ENCODE measurements at places on chromosomes 4 and X.

DNA sequence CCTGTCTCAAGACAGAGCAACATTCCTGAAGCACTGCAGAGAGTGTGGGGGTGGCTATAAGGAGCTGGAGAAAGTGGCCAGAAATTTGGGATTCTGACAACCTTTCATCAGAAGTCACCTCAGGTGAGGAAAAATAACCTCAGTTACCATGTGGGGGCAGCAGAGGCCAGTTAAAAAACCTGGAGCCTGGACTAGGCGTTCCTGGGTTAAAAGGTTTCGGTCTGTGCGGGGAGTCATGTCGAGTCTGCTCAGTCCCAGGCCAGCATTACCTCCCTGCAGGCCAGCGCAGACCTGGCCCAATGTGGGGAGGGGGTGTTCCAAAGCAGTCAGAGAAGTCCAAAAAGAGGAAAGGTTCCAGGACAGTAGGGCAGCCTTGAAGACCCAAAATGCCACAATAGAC lies 10.9 kb upstream of the NALF2 start:
- DNase-seq: peak; percentile 66

- no peak for DNase-seq
Observed at GRCh38 chrX:152912106-152912505, 14.2 kb downstream of the ZNF185 start.

GRCh38 chr4:104416725-104417356 lies 77.9 kb downstream of the CXXC4 start:
- DNase-seq: no peak

DNA sequence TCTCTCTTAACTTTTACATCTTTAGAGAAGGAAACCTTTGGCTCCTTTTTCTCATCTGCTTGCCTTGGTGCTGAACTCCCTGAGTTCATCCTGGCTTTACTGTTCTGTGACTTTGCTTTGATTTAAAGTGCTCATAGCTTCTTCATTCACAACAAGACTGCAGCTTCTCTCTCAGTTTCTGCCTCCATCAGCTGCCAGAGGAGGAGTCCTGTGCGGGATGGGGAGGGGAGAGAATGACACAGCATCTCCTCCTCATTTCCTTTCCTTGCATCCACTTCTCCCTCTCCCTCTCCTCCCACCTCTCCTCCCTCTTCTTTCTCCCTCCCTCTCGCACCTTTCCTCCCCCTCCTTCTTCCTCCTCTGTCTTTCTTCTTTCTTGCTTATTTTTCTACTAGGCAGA lies 42.0 kb downstream of the CBLL2 start:
- DNase-seq: no peak

DNA sequence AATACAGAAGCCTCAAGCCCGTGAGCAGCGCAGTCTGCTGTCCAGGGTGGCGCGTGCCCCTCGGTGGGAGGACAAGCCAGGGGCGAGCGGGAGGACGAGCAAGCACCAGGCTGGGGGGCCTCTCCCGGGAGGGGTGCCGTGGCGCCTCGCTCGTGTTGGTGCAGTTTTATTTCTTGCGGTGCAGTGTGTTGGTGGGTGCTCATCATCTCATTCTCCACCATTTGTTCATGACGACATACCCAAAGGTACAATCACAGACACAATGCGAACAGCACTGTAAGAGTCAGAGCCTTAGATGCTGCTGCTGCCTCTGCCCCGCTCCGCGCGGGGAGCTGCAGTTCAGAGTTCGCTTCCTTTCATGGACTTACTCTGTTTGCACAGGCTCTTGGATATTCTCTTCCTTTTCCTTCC lies 30.3 kb downstream of the RGS12 start:
- peak; percentile 13 for DNase-seq

DNA sequence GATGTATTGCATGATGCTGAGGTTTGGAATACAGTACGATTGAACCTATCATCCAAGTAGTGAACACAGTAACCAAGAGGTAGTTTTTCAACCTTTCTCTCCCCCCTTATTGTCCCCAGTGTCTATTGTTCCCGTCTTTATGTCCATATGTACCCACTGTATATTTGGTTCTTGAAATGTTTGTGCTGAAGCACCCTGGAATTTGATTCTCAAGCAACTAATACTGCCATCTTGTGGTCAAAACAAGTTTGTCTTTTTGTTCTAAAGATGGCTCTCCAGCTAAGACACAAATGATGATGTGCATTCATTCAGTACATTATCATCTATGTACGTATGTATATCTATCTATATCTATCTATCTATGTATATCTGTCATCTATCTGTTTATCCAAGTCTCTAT lies 33.5 kb upstream of the DCX start:
- DNase-seq: no peak

DNA sequence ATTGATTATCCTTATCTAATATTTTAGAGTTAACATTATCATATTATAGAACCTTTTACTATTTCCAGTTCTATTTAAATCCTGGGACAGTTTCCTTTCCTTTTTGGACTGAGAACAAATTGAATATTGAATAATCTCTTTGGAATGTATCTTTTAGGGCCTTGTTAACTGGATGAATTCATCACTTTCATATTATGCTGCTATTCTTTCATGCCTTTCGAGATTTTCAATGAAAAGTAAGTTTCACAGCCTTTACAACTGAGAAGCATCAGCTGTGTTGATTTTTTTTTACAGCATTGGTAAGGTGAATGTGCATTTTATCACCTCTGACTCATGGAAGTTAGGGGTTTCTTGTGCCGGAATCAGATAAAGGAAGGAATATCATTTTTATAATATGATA lies 39.6 kb downstream of the PDLIM5 start:
- no peak for DNase-seq

- DNase-seq: no peak
Observed at GRCh38 chr4:184988611-184989010, 29.7 kb upstream of the HELT start.

- no peak for DNase-seq
Observed at GRCh38 chrX:13126775-13127174, 82.4 kb upstream of the FAM9C start.

DNA sequence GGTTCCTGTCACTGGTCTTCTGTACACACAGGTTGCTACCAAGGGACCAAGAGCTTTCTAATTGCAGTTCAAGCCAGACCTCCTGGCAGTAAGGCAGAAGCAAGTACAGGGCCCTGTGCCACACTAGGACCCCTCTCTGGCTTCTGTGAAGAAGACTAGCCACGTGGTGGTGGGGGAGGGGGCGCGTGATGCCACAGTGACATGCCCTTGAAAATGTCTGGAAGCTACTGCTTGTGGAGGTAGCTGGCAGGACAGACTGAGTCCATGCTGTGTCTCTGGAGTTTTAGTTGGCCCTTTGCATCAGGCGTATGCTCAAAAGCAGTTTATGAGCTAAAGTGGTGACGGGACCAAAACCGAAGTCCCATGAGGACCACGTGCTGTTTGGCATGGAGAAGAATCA lies 50.9 kb downstream of the RTL5 start:
- DNase-seq: no peak

DNA sequence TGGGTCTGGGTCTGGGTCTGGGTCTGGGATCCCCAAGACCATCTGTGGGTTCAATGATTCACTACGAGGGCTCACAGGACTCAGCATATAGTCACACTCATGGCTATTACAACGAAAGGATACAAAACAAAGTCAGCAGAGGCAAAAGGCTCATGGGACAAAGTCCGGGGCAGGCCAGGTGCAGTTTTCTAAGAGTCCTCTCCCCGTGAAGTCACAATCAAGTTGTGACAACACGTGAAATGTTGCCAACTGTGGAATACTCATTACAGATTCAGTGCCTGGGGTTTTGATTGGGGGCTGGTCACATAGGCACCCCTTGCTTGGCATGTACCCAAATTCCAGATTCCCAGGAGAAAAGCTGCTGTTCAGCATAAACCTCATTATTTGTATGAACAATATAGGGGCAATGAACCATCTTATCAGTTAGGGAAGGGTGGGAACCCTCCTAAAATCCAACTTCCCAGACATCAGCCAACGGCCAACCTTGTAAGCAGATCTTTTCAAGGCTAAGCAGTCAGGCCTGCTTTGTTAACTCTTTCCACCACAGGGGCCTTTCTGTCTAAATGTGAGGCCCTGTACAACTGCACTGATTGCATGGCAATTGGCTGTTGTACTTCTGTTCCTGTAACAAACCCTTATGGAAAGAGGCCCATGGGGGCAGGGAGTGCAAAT lies 58.2 kb upstream of the DIPK2B start:
- DNase-seq: no peak

DNA sequence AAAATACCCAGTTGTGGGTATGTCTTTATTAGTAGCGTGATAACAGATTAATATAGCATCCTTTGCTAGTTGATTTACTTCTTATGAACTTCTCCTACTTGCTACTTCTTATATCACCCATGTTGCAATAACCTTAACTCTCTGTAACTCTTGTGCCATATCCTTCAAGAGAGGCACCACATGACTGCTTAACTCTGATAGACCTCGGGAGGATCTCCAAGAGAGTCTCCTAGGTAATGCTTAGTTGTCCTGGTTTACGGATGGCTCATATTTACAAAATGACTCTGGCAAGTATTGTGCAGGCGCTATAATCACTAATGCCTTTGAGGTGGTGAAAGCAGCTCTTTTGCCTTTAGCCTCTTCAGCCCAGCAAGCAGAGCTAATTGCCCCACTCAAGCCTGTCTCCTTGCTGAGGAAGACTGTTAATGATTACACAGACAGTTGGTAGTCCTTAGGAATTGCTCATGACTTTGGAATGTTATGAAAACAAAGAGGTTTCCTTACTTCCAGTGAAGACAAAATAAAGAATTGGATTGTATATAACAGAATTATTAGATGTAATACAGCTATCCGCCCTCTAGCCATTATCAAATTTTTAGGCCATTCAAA lies 1305.8 kb downstream of the PCDH7 start:
- DNase-seq: no peak

DNA sequence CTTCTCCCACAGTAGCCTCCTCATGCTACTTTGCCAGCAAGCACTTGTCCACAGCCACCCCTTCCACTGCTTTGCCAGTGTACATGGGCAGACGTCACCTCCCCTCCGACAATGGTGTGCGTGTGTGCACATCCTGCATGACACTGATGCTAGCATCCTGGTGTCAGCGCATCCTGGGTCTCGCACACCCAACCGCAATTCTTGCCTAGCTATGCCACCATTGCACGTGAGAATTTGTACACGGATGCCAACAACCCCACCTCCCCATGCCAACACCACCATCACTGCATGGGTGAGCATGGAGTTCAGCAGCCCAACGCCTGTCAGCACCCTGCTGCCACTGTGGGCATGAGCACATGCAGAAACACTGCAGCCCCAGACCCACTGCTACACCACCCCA lies 550.0 kb downstream of the STPG2 start:
- no peak for DNase-seq

DNA sequence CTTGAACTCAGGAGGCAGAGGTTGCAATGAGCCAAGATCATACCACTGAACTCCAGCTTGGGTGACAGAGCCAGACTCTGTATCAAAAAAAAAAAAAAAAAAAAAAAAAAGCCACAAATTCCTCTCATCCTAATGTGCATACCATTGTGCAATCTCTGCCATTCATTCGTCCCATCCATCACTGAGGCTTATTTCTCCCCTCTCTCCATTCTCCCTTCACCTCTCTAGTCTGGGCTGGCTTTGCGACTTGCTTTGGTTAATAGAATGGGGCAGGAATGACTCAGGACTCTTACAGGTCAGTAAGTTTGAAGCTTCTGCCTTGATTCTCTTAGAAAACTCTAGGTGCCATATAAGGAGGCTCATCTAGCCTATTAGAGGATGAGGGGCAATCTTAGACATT lies 60.3 kb upstream of the DDX3X start:
- DNase-seq: no peak

DNA sequence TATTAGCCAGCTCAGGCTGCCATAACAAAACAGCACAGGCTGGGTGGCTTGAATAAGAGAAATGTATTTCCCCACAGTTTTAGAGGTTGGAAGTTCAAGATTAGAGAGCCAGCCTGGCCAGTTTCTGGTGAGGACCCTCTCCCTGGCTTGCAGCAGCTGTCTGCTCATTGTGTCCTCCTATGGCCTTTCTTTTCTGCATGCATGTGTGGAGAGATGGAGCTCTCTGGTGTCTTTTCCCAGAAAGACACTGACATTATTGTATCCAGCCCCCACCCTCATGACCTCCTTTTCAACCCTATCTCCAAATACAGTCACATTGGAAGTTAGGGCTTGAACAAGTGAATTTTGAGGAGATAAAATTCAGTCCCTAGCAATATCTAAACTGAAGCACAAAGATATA lies 263.8 kb upstream of the PABPC4L start:
- DNase-seq: no peak

- DNase-seq: no peak
Observed at GRCh38 chrX:43479850-43480249, 176.2 kb upstream of the MAOA start.

DNA sequence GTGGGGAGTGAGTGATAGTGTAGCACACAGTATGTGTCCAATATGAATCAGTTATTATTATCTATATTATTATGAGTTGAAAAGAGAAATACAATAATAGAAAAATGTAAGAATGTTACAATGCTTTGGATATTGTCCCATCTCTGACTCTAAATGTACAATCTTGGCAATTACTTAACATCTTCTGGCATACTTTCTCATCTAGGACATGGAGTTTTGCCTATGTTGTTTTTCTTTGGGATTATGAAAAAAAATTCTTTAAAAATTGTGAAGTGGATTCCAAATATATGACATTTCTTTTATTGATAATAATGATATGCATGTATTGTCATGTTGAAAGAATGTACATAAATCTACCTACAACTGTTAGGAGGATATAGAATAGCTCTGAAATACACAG lies 84.1 kb downstream of the TBCK start:
- DNase-seq: no peak

GRCh38 chr4:107751670-107752069 lies 31.6 kb upstream of the PAPSS1 start:
- no peak for DNase-seq

DNA sequence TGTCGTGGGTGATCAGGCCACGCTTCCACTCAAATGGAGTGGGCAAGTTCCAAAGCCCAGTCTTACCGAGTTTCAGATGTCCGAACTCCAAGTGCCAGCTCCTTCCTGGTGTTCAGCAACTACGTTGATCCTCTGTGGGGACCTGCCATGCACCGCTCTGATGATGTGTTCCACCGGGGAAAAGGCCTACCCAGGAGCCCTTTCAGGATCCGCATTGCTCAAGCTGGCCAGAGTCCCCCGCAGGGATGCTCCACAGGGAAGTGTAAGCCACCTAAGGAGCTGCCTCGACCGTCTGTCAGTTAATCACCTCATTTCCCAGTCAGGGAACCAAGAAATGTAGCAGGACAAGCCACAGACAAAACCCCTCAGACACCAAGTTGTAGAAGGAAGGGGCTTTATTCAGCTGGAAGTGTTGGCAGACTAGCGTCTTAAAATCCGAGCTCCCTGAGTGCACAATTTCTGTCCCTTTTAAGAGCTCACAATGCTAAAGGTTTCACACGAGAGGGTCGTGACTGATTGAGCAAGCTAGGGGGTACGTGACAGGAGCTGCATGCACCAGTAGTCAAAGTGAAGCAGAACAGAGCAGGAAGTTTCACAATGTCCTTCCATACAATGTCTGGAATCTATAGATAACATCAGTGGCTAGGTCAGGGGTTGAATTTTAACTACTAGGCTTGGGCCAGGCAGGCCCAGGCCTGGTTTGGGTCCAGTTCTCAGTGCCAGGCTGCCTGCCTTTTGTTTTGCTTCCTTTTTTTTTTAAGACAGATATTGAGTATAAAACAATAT lies 126.2 kb upstream of the ZDHHC15 start:
- DNase-seq: no peak
